ENCODE measurements at places on chromosomes 1 and 21. TPM values are rescaled to one million over a fixed set of nuclear protein-coding genes. Genes with fewer than 3 reads are reported as not detected.

The OR2T29 gene
- total RNA-seq = not detected

The AIM2 gene
- 0.13 TPM for total RNA-seq

The RIMS3 gene
- 0.16 TPM for total RNA-seq

The NBPF20 gene
- 1.0 TPM for total RNA-seq

The MPL gene
- not detected for total RNA-seq

The ERG gene
- total RNA-seq = 0.32 TPM

The PLA2G2F gene
- total RNA-seq = not detected

The ZBTB37 gene
- 3.8 TPM for total RNA-seq

The VWA5B1 gene
- not detected for total RNA-seq

The DAB1 gene
- total RNA-seq = not detected

All from epithelial cell of alveolus of lung (primary cell).